ENCODE measurements at places on chromosomes 12 and 14.

GRCh38 chr12:115037830-115038229 lies 353.9 kb upstream of the TBX3 start:
- DNase-seq, result no peak

- no peak for DNase-seq
Measured at GRCh38 chr12:132724506-132725241, 14.0 kb downstream of the PGAM5 start.

- DNase-seq, result no peak
Measured at GRCh38 chr12:122687086-122687485, 16.1 kb downstream of the HCAR2 start.

DNA sequence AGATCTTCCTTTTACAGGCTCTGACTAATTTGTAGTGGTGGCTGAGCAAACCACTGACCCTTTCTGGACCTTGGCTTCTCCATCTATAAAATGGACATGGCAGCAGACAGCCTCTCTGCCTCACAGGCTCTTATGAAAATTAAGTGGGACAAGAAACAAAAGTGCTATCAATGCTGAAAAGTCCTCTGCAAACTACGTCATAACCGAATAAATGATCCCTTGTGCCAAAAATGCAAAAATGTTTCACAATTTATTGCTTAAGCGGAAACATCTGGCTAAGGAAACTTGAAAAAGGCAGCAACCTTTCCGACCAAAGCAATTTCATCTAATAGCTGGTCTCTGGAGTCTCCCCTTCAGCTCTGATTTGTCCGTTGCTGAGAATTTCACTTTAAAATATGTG lies 108.5 kb upstream of the PLXNC1 start:
- no peak for DNase-seq

- no peak for DNase-seq
Measured at GRCh38 chr14:23284654-23285529, 1.0 kb downstream of the HOMEZ start.

- DNase-seq, result peak; percentile 36
Measured at GRCh38 chr14:104800771-104801519, at the start of gene ZBTB42. Gene ZBTB42 (plus strand): TSS chr14:104801101. CDS start chr14:104801198, 97 bp downstream.

- DNase-seq, result no peak
Measured at GRCh38 chr12:124727264-124727800, 136.3 kb downstream of the SCARB1 start.
